ENCODE measurements at places on chromosomes 2 and 18.
A peak's percentile ranks its signal among the peaks of the same experiment; 100 is the strongest.

DNA sequence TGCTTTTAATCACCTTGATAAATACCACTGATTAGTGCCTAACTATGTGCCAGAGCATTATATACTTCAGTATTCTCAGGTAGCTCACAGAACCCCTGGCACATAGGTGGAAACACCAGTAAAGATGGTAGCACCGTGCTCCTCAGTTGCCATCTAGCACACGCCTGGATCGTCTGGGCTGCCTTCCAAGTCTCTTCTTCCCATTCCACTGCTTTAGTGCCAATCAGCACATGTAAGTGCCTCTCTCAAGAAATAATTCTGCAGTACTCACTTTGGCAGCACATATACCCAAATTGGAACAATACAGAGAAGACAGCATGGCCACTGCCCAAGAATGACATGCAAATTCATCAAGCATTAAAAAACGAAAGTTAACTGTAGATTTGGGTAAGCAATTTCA, 13.0 kb downstream of the POLR2D start:
- DNase-seq = no peak

GRCh38 chr2:12587729-12588522, 128.8 kb upstream of the TRIB2 start:
- DNase-seq = peak; percentile 84

DNA sequence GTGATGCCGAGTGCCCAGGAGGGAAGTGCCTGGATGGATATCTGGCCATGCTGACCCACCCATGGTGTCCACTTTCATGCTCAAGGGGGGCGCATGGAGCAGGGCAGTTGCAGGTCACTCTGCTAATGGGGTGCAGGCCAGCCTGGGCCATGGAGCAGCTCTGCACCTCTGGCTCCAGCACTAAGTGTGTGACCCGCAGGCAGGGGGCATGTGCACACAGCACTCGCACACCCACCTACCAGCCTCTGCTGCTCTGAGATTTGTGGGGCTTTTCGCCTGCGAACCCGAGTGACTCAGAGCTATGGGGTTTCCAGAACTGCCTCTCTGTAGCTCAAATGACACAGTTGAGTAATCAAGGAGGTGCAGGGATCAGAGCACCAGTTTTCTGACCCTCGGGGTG, 66.2 kb downstream of the CYP26B1 start:
- DNase-seq = no peak

DNA sequence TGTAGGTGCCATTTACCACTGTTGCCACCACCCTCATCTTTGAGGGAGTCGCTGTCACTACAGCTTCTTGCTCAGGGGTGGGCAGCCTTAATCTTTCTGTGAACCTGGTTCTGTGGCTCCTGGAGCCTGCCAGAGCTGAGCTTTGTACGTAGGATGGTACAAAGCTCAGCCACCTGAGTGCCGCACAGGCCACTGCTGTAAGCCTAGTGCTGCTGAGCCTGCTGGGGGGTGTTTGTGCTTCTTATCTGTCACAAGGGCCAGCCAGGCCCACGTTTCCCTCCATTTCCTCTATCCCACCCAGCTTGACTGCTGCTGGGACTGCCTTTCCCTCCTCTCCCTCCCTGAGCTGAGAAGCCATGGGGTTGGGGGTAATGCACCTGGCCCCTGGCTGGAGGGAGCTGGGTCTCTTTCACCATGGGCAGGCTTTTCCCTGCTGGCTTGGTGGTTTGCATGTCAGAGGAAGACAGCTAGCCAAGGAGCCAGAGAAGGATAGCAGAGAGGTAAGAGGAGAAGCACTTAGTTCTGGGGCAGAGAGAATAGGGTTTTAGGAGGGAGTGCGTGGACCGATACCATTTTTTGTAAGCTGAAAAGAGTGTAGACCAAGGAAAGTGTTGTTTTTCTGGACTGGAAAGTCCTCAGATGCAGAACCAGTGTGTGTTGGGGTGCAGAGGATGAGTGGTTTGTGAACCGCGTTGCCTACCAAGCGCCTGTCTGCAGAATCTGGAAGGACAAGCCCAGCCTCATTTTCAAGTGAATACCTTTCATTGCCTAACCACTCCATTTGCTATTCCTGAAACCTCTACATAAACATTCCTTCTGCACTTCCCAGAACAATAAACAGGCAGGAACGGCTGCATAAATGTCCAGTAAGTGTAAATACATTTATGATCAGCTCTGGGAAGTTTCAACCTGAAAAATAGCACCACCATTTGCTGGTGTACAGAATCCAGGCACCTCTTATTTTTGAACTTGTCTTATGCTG, 45.1 kb upstream of the FHL2 start:
- DNase-seq = no peak

DNA sequence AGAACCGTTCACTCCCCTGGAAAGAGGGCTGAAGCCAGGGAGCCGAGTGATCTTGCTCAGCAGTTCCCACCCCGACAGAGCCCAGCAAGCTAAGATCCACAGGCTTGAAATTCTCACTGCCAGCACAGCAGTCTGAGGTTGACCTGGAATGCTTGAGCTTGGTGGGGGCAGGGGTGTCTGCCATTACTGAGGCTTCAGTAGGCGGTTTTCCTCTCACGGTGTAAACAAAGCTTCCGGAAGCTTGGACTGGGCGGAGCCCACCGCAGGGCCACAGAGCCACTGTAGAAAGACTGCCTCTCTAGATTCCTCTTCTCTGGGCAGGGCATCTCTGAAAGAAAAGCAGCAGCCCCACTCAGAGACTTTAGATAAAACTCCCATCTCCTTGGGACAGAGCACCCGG, 180.8 kb downstream of the WDR7 start:
- no peak for DNase-seq

- no peak for DNase-seq
These were observed 167.0 kb downstream of the PTH2R start for GRCh38 chr2:208573569-208573968.

DNA sequence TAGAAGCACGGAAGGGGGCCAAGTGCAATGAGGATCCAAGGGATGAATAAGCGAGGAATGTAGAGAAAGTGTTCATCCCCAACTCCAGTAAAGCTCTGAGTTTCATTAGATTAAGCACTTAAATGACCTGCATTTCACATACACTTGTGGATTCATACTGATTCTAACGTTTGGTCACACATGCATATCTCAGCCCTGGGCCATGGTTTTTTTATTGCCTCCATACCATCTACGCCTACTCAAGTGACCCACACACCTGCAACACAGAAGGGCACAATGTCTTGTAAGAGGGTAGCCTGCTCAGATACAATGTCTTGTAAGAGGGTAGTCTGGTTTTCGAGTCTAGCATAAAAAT, 566 bp upstream of the MRPS5 start:
- no peak for DNase-seq

- DNase-seq = no peak
These were observed 124.1 kb downstream of the ANKRD30BL start for GRCh38 chr2:132037527-132038178.

DNA sequence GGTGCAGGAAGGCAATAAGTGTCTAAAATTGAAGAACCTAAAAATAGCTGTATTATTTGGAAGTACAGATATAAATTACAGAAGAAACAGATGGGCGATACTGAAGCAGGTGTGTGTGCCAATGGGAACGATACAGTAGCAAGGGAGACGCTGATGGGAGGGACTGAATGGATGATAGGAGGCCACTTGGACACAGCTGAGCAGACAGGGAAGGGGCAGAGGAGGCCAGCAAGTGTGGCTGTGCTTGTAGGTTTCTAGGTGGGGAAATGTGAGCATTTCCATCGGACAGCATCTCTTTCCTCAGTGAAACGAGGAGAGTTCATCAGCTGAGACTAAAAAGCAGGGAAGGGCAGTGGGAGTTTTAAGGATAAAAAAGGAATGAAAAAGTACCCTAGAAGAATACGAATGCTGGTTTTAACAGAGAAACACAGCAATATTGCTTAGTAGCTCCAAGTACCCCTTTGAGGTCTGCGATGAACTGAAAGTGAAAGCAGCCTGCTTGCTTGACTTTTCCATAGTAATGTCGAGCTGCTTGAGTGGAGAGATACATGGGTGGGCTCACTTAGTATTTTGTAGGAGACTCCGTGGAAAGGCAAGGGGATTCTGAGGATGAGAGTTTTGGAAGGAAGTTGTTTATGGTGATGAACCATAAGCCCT, 91.7 kb upstream of the EPC2 start:
- no peak for DNase-seq

DNA sequence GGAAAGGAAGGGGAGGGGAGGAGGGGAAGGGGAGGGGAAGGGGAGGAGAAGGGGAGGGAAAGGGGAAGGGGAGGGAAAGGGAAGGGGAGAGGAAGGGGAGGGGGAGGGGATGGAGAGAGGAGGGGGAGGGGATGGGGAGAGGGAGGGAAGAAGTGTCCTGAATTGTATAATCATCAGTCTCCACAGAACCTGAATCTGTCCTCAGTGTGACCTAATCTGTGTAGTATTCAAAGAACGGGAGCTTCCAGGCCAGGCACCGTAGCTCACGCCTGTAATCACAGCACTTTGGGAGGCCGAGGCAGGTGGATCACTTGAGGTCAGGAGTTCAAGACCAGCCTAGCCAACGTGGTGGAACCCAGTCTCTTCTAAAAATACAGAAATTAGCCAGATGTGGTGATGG, 41.1 kb upstream of the CCDC150 start:
- no peak for DNase-seq

GRCh38 chr2:241540771-241541561, 17.6 kb upstream of the BOK start:
- DNase-seq = peak; percentile 29

DNA sequence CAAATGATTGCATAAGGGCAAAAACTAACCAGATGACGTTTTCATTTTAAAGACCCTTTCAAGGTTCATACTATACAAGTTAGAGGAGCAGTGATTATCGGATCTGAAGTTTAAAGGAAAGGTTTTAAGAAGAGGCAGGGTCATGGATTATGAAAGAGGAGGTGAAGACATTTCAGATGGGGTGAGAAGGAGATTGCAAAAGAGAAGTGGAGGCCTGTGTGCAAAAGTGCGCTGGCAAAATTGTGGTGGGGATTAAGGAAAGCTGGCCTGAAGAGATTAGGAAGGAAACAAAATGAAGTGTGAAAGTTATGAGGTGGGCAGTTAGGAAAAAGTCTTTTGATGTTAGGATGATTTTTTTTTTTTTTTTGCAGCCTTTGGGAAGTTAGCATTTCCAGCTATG, 935.7 kb upstream of the FAM98A start:
- DNase-seq = no peak
